ENCODE measurements at places on chromosomes 11 and 22. TPM values are rescaled to one million over a fixed set of nuclear protein-coding genes. Genes with fewer than 3 reads are reported as not detected.

The MEI1 gene
- not detected for total RNA-seq

DNA sequence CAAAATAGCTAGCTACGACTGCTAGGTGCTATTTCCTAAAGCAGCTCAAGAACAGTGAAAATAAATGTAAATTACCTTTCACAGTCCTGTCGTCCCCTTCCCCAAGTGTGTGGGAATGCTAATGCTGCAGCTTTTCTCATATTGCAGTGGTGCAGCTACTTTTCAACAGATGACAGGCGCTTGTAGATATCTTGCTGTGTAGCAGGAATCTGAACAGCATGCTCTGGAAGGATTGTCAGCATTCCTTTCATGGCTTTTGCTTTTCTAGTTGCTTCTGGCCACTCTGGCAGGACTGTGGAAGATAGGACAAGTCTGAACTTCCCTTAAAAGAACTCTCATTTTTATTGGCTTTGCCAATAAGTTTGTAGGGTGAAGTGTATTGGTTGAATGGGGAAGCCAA, 18.8 kb downstream of the FAR1 start:
- DNase-seq: no peak

GRCh38 chr11:107282195-107282594, 175.4 kb downstream of the CWF19L2 start:
- no peak for DNase-seq

- DNase-seq: peak; percentile 21
These were observed 43.6 kb downstream of the MEI1 start for GRCh38 chr22:41742918-41743317.

- no peak for DNase-seq
These were observed 109.3 kb downstream of the NECTIN1 start for GRCh38 chr11:119619665-119620064.

DNA sequence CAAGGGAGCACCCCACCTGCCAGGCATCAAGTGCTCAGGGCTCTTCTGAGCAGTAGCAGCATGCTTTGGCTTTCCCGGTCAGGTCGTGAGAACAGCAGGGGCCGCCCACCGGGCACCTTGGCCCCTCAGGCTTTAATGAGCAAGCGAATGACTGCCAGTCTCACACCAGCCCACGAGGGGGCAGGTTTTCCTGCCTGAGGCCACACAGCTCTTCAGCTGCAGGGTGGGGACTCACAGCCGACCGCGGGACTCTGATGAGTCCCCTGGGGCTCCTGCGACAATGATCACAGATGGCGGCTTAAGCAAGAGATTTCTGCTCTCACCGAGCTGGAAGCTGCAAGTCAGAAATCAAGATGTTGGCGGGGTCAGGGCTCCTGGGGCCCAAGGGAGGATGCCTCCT, 14.3 kb upstream of the FGF19 start:
- DNase-seq: peak; percentile 94

GRCh38 chr11:37500425-37500824, 902.4 kb upstream of the RAG2 start:
- peak; percentile 3 for DNase-seq

The GP1BB gene
- not detected for total RNA-seq

DNA sequence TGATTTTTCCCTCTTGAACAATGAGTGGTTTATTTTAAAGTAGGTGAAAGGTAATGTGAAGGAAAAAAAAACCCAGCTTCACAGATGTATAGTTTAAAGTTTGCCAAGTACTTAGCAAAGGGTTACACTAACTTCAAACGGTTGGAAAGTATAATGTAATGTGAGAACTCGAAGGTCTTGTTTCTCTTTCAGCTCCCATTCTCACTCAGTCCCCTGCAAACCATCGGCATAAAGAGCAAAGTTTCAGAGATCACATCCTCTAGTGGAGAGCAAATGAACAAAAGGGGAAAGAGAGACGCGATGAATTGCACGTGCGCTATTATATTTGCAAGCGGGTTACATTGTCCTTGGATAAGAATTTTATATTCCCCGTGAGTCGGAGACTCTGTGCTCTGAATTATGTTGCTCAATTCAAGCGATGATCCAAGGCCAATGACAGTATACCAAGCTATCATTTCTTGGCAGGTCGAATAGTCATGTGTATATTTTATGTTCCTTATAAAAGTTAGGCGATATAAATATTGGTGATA, 37.6 kb upstream of the BIRC3 start:
- DNase-seq: no peak

DNA sequence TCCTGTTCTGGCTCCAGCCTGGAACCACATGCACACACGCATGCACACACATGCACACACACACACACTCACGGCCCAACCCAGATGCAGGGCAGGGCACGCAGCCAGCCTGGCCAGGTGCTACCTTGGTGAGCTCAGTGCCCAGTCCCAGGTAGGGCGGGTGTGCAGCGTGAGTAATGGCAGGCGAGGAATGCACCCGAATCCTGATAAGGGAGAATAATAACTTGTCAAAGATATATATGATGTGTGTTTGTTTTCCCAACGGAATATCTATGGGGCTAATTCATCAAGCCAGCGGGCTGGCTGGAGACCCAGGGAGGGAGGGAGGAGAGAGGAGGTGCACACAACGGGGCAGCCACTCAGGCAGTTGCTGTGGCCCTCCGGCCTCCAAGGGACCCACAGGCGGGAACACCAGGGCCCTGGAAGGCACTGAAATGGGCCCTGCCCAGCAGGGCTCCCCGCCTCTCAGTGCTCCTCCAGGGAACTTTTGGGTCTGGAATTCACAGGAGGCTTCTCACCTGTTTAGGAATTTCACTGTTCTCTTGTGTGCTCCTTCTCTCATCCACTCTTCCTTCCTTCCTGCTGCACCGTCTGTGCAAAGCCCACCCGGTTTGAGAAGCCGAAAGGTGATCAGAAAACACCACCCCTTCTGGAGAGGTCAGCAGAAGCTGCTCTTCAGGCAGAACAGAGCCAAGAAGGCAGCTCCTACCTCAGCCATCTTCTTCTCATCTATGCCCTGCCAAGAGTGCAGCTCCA, 79.0 kb downstream of the BUD13 start:
- no peak for DNase-seq

- DNase-seq: no peak
These were observed 16.4 kb downstream of the SPATA19 start for GRCh38 chr11:133828871-133829270.

DNA sequence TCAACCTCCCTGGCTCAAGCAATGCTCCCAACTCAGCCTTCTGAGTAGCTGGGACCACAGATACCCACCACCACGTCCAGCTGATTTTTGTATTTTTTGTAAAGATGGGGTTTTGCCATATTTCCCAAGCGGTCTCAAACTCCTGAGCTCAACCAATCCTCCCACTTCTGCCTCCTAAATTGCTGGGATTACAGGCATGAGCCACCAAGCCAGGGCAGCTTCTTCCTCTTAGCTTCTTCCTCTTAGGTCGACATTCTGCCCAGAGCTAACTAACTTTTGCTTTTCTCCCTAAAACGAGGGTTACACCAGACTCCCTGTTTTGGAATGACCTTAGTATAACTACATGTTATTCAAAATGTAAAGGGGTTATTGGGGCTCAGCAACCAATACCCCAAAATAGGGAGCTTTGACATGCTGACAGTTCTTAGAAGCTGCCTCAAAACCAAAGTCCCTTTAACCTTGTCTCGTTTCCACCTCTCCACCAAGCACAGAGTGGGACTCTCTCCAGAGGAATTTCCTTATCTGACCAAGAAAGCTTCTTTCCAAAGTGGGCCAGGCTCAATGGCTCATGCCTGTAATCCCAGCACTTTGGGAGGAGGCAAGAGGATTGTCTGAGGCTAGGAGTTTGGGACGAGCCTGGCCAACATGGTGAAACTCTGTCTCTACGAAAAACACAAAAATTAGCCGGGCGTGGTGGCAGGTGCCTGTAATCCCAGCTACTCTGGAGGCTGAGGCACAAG, 7.0 kb downstream of the HPS5 start:
- DNase-seq: no peak

GRCh38 chr22:48968201-48968959, 859.3 kb downstream of the BRD1 start:
- peak; percentile 50 for DNase-seq

GRCh38 chr11:64918017-64918416, 1.0 kb upstream of the ATG2A start:
- peak; percentile 33 for DNase-seq

The WBP2NL gene
- total RNA-seq: not detected

- DNase-seq: no peak
These were observed 12.2 kb upstream of the ADSL start for GRCh38 chr22:40334060-40334459.

The RCOR2 gene
- 70.6 TPM for total RNA-seq

GRCh38 chr11:27388001-27388400, 25.0 kb upstream of the CCDC34 start:
- DNase-seq: no peak

DNA sequence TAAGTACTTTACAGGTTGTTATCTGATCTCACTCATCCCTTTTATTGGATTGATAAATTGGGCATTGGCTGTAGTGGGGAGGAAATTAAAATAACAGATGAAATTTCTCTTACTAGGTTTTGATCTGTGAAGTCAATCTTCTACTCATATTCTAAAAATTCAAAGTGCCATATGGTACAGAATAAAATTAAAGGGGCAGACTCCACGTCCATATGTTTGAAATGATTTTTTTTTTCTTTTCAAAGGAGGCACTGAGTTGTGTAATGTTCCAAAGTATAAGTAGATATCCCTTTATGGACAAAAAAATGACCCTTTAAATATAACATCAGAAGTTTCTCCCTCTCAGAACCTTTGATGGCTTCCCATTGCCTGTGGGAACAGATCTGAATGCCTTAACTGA, 207.4 kb downstream of the DBX1 start:
- no peak for DNase-seq

DNA sequence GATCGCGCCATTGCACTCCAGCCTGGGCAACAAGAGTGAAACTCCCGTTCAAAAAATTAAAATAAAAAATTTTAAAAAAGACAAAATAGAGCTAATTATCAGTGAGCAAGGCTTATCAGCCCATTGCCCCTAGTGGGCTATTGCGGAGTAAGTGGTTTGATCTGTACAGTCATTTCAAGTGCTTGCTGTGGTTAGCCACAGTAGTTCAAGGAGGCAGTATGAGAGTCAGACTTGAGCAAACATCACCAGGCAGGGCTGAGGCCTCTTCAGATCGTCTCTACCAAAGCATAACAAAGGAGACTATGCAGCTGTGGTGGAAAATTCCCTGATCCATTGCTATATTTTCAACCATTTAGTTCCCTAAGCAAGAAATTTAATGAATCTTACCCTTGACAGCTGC, 4.3 kb upstream of the SBF2 start:
- no peak for DNase-seq

- no peak for DNase-seq
These were observed 10.8 kb downstream of the PLEKHA7 start for GRCh38 chr11:17003426-17003825.

The BEST1 gene
- not detected for total RNA-seq

DNA sequence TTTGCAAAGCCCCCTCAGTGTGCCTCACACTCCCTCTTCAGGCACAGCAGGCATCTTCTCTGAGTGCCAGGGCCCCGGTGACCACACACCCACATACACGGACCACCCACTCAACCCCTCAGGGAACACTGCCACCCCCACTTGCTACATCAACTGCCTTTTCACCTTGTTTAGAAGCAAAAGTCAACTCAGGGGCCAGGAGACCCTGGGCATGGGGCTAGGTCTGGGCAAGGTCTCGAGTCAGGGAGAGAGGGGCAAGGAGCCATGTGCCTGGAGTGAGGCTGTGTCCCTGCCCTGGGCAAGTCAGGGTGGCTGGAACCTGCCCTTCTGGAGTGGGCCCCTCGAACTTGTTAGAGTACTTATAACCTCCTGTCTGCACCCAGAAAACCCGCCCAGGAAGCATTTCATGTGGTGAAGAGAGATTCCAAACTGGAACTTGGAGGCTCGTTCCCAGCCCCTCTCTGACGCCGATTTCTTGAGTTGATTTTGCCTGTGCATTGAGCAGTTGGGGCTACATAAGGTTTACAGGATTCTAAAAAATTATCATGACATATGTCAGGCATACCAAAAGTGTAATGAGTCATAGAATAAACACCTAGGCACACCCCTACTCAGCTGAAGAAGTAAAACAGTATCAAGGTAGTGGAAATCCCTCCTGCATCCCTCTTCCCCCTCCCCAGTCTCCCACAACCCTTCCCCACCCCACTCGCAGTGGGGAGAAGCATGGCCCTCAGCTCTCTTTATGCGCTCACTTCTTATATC, 74.3 kb downstream of the MYEOV start:
- no peak for DNase-seq

GRCh38 chr11:17596711-17597110, 49.7 kb downstream of the OTOG start:
- DNase-seq: no peak

The ROBO3 gene
- total RNA-seq: 12.6 TPM

DNA sequence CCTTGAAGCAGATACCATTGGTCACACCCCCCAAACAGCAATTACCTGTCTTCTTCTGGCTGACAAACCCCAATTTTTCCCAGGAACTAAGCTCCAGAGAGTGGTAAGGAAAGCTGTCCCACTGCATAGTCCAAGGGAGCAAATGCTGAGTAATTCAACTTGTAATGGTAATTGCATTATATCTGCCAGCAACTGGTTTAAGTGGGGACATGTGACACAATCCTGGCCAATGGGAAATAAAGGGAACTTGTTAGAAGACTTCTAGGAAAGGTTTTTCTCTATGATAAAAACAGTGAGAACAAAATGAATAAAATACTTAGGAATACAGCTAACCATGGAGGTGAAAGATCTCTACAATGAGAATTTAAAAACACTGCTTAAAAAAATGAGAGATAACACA, 9.5 kb upstream of the ISX start:
- no peak for DNase-seq

The HOATZ gene
- total RNA-seq: not detected

- no peak for DNase-seq
These were observed 142.8 kb upstream of the MTNR1B start for GRCh38 chr11:92826603-92827002.

The TRIM21 gene
- total RNA-seq: 9.9 TPM

- no peak for DNase-seq
These were observed 179.1 kb upstream of the E2F8 start for GRCh38 chr11:19419808-19420207.

GRCh38 chr11:44684859-44685281, 41.9 kb upstream of the TSPAN18 start:
- peak; percentile 55 for DNase-seq
